ENCODE measurements at places on chromosomes 16 and 17.

- DNase-seq = no peak
Measured at GRCh38 chr16:426906-427249, 1.4 kb downstream of the RAB11FIP3 start.

DNA sequence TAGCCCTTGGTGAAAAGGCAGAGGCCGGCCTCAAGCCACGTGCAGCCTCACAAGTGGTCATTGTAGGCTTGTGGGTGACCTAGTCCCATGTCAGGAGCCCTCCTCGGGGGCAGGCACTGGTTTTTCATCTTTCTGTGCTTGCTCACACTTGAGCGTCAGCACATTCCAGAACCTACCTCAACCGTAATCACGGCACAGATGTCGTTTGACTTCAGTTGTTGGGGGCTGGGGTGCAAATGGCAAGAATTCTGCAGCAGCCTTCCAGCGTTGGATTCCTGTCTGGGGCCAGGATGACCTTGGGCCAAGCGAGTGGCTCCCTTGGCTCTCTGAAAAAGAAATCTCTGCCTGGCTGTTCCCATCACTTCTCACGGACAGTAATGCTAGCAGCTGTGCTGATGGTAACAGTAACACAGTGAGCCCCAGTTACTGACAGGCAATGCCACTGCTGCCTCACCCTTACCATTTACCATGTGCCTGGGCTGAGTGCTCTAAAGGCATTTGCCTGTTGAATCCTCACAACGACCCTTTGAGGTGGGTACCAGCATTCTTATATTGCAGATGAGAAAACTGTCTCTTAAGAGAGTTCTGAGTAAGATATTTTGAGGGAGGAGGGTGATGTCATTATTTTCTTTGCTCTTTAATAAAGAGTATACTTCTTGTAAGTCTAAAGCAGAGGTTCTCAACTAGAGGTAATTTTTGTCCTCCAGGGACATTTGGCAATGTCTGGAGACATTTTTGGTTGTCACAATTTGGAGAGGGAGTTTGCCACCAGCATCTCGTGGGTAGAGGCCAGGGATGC lies 46.5 kb downstream of the KSR1 start:
- no peak for DNase-seq

DNA sequence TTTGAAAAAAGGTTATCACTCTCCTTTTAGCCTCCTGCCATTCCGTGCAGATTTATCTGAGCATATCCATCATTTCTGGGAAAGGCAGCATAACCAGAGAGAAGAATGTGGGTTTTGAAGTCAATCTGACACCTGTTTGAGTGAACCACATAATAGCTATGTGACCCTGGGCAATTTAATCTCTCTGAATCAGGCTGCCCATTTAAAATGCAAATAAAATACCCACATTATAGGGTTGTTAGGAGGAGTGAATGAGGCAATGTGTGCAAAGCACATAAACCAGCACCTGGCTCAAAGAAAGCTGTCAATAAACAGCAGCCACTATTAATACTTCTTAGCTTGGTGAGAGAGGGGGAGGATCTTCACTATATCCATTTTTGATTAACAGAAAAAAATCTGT lies 88.0 kb downstream of the CACNG1 start:
- no peak for DNase-seq

GRCh38 chr17:44233582-44233981 lies 14.1 kb upstream of the UBTF start:
- no peak for DNase-seq

GRCh38 chr17:43917016-43917347 lies 9.6 kb upstream of the MPP2 start:
- no peak for DNase-seq

DNA sequence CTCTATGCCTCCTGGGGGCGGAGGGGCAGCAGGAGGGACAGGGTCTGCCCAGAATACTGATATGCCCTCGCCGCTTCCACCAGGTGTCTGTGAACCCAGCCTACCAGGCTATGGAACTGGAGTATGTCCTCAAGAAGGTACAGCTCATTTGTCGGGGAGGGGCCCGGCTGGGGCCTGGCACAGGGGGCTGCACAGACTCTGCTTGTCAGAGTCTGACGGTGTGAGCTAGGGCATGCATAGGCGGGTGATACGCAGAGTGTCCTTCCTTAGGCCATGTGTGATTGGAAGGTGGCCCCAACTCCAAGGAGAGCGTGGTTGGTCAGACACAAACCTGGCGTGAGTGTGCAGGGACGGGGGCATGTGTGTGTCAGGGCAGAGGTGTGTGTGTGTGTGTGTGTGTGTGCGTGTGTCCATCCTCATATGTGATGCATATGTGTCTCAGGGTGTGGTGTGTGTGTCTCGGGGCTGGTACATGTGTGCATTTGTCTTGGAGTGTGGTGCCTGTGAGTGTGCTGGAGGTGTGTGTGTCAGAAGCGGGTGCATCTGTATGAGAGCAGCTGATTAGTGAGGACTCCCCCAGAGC lies 7.0 kb downstream of the CHAD start:
- DNase-seq = no peak

GRCh38 chr17:74812109-74813009 lies 36.2 kb upstream of the NAT9 start:
- no peak for DNase-seq

- DNase-seq = no peak
Measured at GRCh38 chr16:57017251-57017650, 27.9 kb downstream of the NLRC5 start.

DNA sequence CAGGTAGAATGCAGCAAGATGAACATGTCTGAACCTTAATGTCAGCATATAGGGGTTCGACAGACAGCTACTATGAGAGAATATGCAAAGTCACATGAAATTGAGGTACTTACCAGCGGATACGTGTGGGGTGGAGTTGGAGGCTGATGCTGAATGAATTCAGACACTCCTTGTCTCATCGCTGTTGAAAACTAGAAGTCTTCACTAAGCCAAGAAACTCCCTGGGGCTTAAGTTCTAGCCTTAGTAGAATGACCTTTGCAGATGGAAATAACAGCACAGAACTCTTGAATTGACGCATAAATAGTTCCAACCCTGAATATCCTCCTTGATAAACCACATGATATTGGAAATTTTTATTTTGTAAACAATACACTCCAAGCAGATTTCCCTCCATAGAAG lies 32.9 kb upstream of the MYOCD start:
- no peak for DNase-seq

DNA sequence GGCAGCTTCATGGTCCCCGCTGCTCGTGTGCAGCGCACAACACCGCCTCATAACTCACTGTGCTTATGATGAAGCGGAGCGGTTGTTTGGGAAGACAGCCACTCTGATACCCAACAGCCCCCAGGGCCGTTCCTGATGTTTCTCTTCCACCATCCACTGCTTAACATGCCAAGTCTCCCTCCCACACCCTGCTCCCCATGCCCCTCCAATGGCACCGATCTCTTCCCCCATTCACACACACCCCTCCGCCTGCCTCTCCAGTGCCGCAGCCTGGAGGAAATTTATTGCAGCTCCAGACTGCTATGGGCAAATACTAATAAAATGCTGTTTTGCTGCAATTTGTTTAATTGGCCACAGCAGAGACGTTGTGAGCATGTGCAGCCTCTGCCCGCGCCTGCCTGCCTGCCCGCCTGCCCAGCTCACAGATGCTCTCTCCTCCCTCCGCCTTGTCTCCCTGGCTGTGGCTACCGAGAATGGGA lies 80.3 kb upstream of the LHX1 start:
- DNase-seq = no peak

DNA sequence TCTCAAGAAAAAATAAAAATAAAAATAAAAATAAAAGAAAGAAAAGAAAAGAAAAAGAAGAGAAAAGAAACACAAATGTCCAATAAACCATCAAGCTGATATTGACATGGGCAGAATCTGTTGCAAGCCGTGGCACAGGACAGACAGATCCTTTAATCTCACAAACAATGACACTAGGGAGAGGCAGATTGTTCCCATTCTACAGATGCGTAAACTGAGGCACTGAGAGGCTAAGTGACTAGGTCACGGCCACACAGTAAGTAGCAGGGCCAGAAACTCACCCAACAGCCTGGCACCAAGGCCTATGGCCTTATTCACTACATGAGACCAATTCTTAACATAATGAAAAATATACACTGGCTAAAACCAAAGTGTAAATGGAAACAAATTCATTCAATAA lies 28.3 kb upstream of the ZFP90 start:
- DNase-seq = no peak

GRCh38 chr17:2611627-2612026 lies 18.2 kb downstream of the PAFAH1B1 start:
- DNase-seq = no peak

DNA sequence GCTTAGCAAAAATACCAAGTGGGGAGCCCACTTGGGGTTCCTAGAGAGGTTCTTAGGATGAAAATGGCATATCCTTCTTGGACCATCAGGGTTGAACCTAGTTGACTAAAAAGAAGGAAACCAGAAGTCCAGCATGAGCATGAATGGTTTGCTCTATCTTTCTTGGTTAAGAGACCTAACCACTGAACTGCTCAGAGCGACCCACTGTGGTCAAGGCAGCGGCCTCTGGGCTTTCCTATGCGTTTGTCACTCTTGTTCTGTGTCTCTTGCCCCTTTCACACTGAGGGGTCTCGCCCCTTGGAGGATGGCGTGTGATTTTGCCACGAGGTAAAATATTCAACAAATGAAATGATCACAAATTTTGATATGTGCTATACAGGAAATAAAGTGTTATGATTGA lies 526 bp upstream of the BORCS6 start:
- no peak for DNase-seq

DNA sequence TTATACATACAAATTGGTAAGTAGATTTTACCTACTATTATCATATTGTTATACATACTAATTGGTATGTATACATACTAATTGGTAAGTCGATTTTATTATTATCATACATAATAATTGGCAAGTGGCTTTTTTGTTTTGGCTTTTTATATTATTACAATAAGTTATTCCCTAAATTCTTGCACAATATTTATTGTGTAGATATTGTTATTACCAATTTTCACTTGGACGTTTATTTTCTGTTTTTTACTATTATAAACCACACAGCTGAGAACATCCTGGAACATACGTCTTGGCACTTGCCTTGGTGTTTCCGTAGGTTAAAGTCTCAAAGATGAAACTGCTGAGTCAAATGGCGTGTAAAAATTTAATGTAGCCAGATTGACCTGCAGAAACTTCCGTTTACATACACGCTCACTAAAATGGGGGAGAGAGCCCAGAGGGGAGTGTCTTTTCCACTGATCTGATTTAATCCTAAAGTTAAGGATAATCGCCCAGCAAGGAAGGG lies 18.9 kb downstream of the GNGT2 start:
- DNase-seq = no peak

DNA sequence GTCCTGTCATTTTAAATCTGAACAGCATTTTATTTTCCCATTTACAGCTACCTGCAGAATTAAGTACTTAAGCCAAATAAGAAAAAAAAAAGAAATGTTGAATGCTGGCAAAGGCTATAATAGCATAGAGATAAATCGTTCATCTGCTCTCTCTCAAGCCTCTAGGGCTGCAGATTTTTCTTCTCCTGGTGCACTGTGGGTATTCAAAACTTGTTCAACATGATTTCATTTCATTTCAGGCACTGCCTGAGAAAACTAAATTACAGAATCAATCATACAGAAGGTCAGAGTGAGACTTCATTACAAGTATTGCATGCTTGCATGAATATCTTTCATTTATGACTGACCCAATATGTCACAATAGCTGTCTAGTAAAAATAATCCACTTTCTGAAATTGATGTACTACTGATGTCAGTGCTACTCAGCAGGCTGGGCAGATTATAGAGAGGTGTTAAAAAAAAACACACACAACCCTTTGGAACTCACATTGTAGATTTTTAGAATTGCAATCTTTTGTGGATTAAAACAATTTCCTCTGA lies 86.2 kb downstream of the TOX3 start:
- DNase-seq = no peak

- peak; percentile 38 for DNase-seq
Measured at GRCh38 chr17:78925234-78925633, at the start of gene TIMP2. TSS of gene TIMP2 (minus strand) at chr17:78925387. CDS start at chr17:78925088, 299 bp downstream.

All from activated naive CD4-positive, alpha-beta T cell (primary cell).